ENCODE measurements at places on chromosomes 11 and 22. TPM values are rescaled to one million over a fixed set of nuclear protein-coding genes. Genes with fewer than 3 reads are reported as not detected.
A peak's percentile ranks its signal among the peaks of the same experiment; 100 is the strongest.

GRCh38 chr22:37014835-37015586 is 4.2 kb downstream of the TST start:
- H3K27ac ChIP-seq, result no peak overlapping the region
- no peak for DNase-seq
- H3K27me3 ChIP-seq, result no peaks in the 10 kb centered on the region
- peaks cover 1% of the 10 kb centered on the region for H3K4me1 ChIP-seq
- no peaks in the 10 kb centered on the region for H3K36me3 ChIP-seq
- no peak overlapping the region for H3K4me3 ChIP-seq

DNA sequence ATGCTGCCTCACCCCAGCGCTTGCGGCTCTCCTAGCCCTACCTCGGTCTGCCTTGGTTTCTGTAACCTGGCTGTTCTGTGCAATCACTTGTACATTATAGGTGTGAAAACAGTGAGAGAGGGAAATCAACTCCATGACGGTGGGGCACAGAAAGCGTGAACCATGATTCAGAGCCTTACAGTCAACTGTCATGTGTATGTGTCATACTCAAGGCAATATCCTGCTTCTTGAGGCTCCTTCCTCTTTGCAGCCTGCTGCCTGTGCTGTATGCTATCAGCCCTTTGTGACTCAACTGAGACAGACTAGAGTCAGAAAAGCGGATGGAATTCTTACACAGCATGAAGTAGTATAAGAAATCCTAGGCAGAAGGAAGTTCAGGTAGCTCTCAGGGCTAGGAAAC is 2.1 kb downstream of the NRIP3 start:
- peaks cover 12% of the 10 kb centered on the region for H3K4me1 ChIP-seq
- H3K4me3 ChIP-seq, result no peak overlapping the region
- no peak overlapping the region for H3K27ac ChIP-seq
- H3K36me3 ChIP-seq, result no peaks in the 10 kb centered on the region
- H3K27me3 ChIP-seq, result peaks cover 17% of the 10 kb centered on the region

DNA sequence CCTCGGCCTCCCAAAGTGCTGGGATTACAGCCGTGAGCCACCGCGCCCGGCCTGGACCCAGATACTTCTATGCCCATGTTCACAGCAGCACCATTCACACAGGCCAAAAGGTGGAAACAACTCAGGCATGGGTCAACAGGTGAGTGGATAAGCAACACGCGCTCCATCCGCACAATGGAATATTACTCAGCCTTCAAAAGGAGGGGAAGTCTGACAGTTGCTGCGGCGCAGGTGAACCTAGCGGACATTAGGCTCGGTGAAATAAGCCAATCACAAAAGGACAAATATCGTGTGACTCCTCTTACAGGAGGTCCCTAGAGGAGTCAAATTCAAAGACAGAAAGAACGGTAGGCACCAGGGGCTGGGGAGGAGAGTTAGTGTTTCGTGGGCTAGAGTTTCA is 47.0 kb downstream of the TRMU start:
- no peak overlapping the region for H3K4me3 ChIP-seq
- H3K36me3 ChIP-seq, result no peaks in the 10 kb centered on the region
- H3K27me3 ChIP-seq, result no peaks in the 10 kb centered on the region
- no peak overlapping the region for H3K27ac ChIP-seq
- no peaks in the 10 kb centered on the region for H3K4me1 ChIP-seq

DNA sequence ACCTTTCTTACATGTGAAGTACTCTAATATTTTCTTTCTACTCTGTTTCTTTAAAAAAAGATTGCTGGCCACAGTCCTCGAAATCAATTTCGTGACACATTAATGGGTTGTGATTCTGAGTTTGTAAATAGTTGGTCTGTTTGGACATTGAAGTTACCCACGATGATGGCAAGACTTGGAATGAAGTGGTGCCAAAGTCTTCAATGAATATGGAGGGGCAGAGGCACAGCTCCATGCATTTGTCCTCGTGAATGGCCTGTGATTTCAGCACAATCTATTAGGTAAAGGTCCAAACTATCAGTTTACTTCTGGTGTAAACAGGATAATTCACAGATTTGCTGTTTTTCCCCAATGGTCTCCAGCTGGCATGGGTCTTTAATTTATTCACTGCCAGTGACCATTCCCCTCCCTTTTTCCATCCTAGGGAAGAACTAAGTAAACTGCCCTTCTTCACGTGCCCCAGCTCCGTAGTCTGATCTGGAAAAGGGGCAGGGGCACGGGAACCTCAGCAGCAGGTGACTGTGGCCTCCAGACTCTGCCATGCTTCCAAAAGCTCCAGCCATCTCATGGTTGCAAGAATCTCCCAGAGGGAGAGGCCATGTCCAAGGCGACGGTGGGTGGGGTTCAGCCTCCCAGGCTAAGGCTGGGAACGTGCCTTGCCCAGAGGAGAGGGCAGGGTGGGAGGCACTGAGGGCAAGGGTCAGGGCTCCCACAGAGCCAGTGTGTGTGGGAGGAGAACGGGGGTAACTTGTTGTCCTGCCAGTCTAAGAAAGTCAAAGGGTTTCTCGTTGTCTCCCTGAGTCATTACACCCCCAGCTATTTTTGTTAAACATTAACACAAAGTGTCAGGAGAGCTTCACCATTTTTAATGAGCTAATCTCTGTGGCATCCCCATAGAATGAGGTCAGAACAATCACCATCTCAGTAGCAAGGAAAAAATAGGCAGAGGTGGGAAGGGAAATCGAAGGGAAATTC is 16.9 kb upstream of the PEX26 start:
- H3K27ac ChIP-seq, result no peak overlapping the region
- DNase-seq, result no peak

DNA sequence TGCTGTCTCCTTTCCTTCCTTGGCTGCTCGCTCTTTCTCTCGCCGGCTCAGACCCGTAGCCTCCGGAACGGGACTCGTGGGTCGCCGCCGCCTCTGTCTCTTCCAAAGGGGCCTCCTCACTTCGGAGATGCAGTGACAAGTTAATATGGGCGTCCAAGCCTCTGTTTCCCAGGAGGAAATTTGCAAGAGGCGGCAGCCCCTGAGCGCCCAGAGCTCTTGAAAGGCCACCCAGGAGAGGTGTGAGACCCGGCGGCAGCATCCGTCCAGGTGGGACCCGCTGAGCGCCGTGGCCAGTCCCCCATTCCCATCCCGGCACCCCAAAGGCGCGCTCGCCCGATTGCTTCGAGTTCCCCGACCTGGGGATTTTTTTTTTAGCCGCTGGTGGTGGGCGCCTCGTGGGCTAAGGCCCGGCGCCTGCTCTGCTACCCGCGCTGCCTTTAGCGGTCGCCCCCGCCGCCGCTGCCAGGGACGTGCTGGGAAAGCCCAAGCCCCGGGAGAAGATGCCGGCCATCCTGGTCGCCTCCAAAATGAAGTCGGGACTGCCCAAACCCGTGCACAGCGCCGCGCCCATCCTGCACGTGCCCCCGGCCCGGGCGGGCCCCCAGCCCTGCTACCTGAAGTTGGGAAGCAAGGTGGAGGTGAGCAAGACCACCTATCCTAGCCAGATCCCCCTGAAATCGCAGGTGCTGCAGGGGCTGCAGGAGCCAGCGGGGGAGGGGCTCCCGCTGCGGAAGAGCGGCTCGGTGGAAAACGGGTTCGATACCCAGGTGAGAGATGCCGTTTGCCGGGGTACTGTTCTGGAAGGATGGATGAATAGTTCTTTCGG is 772 bp downstream of the NAV2 start:
- H3K27me3 ChIP-seq, result peaks cover 25% of the 10 kb centered on the region
- H3K36me3 ChIP-seq, result no peaks in the 10 kb centered on the region
- DNase-seq, result peak; percentile 50
- H3K4me1 ChIP-seq, result peaks cover 20% of the 10 kb centered on the region
- H3K27ac ChIP-seq, result no peak overlapping the region

GRCh38 chr11:110000850-110001249 is 92.3 kb upstream of the ZC3H12C start:
- no peak for DNase-seq
- H3K27ac ChIP-seq, result no peak overlapping the region
- H3K27me3 ChIP-seq, result no peaks in the 10 kb centered on the region

DNA sequence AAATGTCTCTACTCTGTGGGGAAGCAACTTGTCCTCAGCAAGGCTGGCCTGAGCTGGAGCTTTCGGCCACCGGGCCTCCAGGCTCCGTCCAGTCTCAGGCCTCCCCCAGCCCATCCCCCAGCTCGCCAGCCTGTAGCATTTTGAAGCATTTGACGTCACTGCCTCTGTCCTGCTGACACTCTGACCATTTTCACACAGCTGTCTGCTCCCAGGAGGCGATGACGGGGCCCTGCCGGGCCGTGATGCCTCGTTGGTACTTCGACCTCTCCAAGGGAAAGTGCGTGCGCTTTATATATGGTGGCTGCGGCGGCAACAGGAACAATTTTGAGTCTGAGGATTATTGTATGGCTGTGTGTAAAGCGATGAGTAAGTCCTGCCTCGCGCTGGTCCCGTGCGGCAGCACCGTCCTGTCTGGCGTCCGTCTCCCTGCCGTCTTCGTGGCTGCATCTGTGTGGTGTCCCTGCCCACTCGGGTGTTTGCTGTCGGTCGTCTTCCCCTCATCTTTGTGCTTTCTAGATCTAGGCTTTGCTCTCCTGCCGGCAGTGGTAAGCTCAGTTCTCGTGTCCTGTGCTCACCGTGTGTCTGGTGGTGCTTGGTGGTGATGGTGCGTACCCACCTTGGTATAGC is 36.1 kb upstream of the ST14 start:
- H3K4me1 ChIP-seq, result peaks cover 16% of the 10 kb centered on the region
- no peaks in the 10 kb centered on the region for H3K27me3 ChIP-seq
- H3K27ac ChIP-seq, result no peak overlapping the region

- no peaks in the 10 kb centered on the region for H3K4me1 ChIP-seq
- no peak overlapping the region for H3K27ac ChIP-seq
- H3K27me3 ChIP-seq, result no peaks in the 10 kb centered on the region
- DNase-seq, result no peak
- H3K4me3 ChIP-seq, result no peak overlapping the region
Measured at GRCh38 chr11:33652431-33652830, 48.2 kb downstream of the C11orf91 start.

GRCh38 chr22:48188231-48188721 is 1425.8 kb downstream of the TBC1D22A start:
- H3K4me3 ChIP-seq, result no peak overlapping the region
- H3K27me3 ChIP-seq, result no peaks in the 10 kb centered on the region
- no peaks in the 10 kb centered on the region for H3K36me3 ChIP-seq
- H3K27ac ChIP-seq, result no peak overlapping the region
- H3K4me1 ChIP-seq, result peaks cover 5% of the 10 kb centered on the region

- H3K27ac ChIP-seq, result no peak overlapping the region
- no peak overlapping the region for H3K4me3 ChIP-seq
- H3K4me1 ChIP-seq, result peaks cover 4% of the 10 kb centered on the region
- no peaks in the 10 kb centered on the region for H3K27me3 ChIP-seq
- no peak for DNase-seq
- no peaks in the 10 kb centered on the region for H3K36me3 ChIP-seq
Measured at GRCh38 chr22:20000246-20001081, 16.2 kb downstream of the ARVCF start.

DNA sequence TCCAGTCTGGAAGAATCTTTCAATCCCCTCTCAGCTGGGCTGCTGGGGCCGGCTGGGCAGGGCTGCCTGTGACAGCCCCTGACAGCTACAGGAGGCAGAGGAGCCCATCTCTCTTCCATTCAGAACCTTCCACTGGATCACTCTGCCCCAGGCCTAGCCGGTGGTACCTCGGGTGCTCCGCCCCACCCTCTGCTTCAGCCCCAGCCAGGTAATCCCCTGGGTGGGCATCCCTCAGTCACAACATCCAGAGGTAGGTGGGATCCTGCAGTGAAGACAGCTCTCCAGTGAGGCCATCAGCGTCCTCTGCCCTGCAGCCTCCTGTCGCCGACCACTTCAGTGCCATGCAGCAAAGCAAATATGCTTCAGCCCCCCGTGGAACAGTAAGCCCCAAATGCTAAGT is 223.7 kb downstream of the DSCAML1 start:
- no peak overlapping the region for H3K4me3 ChIP-seq
- no peaks in the 10 kb centered on the region for H3K27me3 ChIP-seq
- DNase-seq, result no peak
- H3K36me3 ChIP-seq, result no peaks in the 10 kb centered on the region
- H3K4me1 ChIP-seq, result no peaks in the 10 kb centered on the region

DNA sequence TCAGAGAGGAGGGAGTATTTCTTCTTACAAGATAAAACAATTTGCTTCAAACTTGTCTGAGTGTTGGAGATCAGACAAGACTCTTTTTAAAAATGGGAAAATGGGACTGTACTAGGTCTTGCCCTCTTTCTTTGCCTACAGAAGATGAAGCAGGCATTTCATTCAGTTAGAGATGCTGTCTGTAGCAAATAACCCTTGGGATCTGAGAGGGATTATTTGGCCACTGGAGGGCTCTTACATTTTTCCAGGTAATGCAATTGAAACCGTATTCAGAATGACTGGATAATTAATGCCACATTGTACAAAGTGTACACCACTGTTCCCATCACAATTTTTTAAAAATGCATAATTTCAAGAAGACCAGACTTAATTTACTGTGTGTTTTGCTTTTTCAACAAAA is 258.5 kb upstream of the KIRREL3 start:
- no peak overlapping the region for H3K27ac ChIP-seq
- H3K27me3 ChIP-seq, result no peaks in the 10 kb centered on the region
- DNase-seq, result no peak
- no peak overlapping the region for H3K4me3 ChIP-seq

DNA sequence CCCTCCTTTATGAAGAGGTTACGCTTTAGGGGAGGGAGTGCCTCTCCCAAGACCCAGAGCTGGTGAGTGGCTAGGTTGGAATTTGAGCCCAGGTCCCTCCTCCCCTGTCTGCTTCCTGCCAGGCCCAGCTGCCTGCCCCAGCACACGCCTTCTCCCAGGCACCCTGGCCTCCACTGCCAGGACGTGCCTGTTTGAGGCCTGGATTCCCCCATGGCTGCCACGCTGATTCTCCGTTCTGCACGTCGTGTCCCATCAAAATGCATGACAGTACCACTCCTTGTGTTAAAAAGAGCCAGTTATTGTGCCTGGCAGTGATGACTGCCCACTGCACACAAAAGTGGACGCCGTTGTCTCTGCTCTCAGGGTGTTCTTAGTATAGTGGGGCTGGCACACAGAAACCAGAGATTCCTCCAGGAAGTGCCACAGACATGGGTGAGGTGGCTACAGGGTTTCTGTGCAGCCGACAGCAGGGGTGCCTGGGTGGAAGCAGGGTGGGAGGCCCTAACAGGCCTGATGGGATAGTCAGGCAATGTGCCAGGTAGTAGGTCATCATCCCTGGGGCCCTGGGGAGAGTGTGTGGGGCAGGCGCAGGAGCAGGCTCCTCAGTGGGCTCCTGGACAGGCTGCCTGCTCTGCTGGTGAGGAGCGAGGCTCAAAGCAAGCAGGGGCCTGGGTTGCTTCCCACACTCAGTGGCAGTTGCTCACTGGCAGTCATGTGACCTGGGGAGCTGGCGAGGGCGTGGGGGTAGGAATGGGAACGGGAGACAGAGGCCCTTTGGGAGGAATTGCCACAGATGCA is 24.2 kb downstream of the MED15 start:
- H3K4me1 ChIP-seq, result peaks cover 57% of the 10 kb centered on the region
- H3K4me3 ChIP-seq, result no peak overlapping the region
- DNase-seq, result no peak
- no peak overlapping the region for H3K27ac ChIP-seq
- peaks cover 24% of the 10 kb centered on the region for H3K36me3 ChIP-seq

IL17REL gene
- polyA plus RNA-seq, result not detected

NPAT gene
- polyA plus RNA-seq, result 39.6 TPM

RPL27A gene
- polyA plus RNA-seq, result 3,471 TPM

AGBL2 gene
- 1.0 TPM for polyA plus RNA-seq

NAV2 gene
- 1.1 TPM for polyA plus RNA-seq
